ENCODE measurements at places on chromosomes 11 and 22.

GRCh38 chr11:112042161-112042960 lies 17.2 kb downstream of the DLAT start:
- no peak for DNase-seq

- no peak for DNase-seq
These were observed 16.6 kb downstream of the ASRGL1 start for GRCh38 chr11:62353841-62354240.

DNA sequence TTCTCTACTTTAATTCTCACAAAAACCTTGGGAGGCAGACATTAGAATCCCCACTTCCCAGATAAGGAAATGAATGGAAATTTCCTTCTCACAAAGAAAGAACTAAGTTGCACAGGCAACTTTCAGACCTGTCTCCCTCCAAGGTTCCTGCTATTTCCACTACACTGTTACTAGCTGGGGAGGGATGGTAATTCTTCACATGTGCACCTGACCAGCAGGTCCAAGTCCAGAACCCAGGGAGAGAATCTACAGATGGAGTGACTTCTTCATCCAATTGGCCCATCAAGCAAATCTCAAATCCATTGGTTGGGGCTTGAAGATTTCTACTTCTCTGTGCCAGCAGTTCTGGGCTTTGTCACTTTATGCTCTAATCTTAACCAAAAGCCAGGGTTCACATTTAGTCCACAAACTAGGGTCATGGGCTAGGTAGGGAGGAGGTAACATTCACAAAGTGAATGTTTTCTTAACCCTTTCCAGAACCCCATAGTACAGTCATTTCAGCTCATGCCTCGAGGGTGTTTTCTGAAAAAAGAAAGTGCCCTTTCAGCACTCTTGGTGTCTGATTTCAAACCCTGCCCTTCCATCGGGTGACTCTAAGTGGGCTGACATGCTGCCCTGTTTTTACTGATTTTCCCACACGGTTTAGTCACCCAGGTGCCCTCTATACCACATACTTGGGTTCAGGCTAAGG lies 2.7 kb downstream of the POU2AF1 start:
- DNase-seq, result no peak

DNA sequence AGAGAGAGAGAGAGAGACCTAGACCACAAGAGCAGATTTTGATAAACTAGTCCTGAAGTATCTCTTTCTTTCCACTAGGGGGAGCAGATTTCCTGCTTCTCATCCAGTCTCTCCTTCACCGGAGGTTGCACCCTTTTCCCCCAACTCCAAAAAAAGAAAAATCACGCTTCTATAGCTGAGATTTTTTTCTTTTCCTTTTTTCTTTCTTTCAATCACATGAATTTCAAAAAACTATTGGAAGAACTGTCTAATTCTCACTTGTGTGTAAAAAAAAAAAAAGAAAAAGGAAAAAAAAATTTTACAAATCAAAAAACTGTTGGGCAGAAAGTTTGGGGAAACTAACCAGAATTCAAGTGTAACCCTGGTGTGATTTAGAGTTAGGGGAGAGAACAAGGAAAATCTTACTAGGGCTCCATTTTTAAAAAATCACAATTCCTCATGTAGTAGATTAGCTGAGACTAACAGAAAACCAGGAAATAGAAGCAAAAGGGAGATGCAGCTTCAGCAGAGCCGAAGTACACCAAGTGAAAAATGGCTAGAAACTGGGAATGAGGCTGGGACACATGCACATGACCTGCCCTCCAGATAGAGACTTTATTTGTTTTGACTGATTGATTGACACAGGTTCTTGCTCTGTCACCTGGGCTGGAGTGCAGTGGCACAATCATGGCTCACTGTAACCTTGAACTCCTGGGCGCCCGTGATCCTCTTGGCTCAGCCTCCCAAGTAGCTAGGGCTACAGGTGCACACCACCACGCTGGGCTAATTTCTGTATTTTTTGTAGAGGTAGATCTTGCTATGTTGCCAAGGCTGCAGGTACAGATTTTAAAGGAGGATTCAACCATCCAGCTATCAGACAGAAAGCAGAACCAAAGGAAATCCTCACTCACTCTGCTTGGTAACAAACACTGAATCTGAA lies 27.1 kb downstream of the SDHD start:
- no peak for DNase-seq

- no peak for DNase-seq
These were observed 9.5 kb downstream of the GNB1L start for GRCh38 chr22:19845054-19845722.

DNA sequence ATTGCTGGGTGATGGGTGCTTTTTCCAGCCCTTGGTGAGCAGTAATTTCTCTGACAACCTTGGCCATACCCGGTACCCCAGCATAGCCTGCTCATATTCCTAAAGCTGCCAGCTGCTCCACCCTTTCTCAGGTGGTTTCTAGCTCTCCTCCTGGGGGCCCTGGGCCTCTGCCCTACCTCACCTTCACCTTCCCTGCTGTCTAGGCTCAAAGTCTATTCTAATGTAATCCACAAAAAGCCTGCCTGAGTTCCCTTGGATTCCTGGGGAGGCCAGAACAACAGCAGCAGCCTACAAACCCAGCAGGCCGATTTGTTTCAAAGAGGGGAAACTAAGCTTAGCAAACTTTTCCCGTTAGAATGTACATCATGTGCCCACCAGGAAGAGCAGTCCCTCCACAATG lies 117.6 kb downstream of the DSCAML1 start:
- no peak for DNase-seq

DNA sequence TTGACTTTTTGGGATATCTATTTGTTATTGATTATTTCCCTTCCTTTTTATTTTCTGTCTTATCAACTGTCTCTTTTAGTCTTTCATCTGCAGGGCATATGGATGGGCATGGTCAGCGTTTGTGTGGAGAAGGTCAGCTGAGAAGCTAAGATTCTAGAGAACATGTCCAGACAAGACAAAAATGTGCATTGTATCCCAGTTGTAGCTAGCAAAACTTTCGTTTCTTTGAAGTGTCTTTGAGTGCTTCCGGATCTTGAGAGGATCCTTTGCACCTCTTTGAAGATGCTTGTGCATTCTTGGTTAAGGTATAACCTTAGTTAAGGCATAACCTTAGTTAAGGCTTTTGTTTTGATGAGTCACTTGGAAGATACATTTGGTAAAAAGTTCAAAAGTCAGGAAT lies 329.9 kb upstream of the LRRC4C start:
- no peak for DNase-seq

DNA sequence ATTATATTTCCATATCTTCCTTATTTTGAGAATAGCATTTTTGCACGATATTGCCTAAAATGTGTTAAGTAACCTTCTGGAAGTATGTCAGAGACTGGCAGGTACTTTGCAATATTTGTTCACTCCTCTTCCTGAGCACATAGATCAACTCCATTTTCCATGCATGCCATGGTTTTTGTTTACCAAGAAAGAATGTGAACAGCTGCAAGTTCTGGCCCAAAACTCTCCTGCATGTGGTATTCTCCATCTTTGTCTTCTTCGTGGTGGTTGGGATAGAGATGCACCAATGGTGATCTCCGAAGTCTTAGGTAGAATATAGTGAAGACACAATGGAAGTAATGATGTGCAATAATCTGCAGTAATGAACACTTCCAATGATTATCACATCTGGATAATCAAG lies 2241.0 kb upstream of the RAG2 start:
- no peak for DNase-seq

DNA sequence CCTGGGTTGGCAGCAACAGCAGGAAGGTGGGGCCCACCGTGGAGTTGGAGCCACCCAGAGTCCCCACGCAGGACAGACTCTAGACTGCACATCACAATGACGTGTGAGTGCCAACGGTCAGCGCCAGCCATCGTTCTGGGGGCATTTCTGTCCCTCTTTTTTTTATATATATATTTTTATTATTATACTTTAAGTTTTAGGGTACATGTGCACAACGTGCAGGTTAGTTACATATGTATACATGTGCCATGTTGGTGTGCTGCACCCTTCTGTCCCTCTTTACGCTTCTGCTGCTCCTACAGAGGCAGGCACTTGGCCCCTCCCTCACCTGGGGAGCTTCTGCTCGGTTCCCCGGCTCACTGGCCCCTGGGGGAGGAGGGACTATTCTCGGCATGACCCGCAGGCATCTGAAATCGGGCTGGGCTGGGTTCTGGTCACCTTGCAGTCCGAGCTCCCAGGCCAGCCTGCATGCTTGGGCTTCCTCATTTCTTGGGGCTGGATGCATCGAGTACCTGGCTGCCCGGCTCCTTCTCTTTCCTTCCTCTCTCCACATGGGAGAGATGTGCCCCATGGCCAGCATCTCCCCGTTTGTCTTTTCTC lies 787.4 kb downstream of the TBC1D22A start:
- DNase-seq, result no peak

GRCh38 chr11:5807580-5807979 lies 1.1 kb upstream of the OR52N2 start:
- no peak for DNase-seq

- no peak for DNase-seq
These were observed 73.0 kb upstream of the VPREB1 start for GRCh38 chr22:22171357-22172218.

- no peak for DNase-seq
These were observed 125.6 kb downstream of the CSNK2A3 start for GRCh38 chr11:11227296-11228085.

DNA sequence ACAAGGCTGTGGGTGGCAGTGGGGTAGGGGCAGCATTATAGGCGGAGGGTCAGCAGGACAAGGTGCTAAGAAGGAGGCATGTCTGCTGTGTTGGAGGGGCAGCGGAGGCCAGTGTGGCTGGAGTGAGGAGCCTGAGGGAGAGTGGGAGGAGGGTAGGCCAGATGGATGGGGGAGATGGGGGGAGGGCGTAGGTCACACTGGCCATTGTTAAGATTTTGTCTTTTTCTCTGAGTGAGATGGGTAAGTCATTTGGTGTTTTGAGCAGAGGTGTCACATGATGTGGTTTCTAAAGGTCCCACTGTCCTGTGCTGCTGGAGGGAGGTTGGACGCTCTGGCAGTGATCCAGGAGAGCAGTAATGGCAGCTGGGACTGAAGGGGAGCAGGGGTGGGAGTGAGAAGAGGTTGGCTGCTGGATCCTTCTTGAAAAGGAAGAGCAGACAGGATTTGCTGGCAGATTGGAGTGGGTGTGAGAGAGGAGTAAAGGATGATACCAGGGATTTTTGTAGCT lies 9.8 kb downstream of the PPP6R3 start:
- DNase-seq, result no peak

- no peak for DNase-seq
These were observed 160.7 kb downstream of the SOX6 start for GRCh38 chr11:16195651-16196050.

DNA sequence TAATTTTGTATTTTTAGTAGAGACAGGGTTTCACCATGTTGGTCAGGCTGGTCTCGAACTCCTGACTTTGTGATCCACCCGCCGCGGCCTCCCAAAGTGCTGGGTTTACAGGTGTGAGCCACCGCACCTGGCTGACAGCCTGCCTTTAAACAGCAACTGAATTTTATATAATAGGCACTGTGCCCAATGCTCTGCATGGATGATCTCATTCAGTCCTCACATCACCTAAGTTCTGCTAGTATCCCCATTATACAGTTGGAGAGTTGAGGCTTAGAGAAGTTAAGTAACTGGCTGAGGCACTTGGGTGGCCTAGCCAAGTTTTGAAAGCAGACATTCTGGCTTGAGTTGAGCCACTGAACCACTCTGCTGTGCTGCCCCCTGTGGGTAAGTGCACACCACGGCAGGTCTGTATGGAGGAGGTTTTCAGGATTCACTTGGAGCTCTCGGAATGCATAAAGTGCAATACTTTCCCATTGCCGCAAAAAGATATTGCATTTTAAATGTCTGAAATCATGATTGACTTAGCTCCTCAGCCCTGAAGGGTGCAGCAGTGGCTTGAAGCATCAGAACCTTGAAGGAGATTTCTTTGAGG lies 112.4 kb downstream of the LDLRAD3 start:
- no peak for DNase-seq

DNA sequence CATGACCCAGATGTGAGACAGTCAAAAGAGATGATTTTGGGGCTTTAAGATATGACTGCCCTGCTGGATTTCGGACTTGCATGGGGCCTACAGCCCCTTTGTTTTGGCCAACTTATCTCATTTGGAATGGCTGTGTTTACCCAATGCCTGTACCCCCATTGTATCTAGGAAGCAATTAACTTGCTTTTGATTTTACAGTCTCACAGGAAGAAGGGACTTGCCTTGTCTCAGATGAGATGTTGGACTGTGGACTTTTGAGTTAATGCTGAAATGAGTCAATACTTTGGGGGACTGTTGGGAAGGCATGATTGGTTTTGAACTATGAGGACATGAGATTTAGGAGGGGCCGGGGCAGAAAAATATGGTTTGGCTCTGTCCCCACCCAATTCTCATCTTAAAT lies 88.4 kb downstream of the RSF1 start:
- DNase-seq, result no peak

GRCh38 chr22:25160120-25160996 lies 39.3 kb upstream of the CRYBB3 start:
- DNase-seq, result no peak

DNA sequence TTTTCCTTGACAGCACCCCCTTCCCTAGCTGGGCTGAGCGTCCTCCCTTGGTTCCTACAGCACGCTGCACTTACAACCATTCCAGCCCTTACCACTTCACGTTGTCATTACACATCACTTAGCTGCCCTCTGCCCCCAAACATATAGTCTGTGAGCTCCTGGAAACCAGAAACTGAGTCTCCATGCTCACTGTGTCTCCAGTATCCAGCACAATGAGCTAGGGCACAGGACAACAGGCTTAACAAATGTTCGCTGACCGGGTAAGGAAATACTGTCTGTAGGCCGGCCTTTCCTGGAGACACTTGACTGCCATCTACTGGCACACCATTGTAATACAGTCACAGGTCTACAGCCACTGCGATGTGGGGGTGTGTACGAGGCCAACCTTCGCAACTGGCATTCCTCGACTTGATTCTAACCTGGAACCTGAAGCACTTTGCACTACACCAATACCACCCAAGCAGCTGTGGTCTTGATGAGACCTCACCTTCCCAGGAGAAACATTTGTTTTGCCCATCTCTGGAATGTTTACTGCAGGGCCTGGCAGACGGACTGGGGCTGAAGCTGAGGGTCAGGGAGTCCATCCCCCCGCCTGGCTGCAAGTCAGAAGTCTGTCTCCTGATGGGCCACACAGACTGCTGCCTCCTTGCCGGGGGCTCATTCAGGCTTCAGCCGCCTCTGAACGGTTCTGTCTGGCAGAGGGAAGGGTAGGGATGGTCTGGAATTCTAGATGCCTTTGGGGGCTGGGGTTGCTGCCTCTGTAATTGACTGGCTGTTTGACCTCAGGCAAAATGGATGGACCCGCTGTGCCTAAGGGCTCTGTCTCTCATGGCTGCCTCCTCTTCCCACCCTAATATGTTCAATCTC lies 72.0 kb downstream of the SYN3 start:
- no peak for DNase-seq
